GM03348 (cell line): ENCODE measurements at places on chromosomes 3 and 15.

- DNase-seq: no peak
Measured at GRCh38 chr3:195046441-195046840, 224.5 kb downstream of the XXYLT1 start.

DNA sequence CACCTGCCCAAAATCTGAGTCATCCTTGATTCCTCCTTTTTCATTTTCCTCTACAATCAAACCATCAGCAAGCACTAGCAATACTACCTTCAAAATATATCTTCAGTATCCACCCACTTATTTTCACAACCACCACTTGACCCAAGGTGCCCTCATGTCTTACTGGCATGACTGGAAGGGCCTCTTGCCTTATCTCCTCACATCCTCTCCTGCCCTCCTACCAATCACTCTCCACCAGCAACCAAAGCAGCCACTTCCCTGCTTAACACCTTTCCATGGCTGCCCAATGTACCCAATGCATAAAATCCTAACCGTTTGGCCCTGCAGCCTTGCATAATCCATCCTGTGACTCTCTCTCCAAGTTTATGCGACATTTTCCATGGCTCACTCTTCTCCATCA is 76.0 kb downstream of the MTHFS start:
- DNase-seq: no peak

GRCh38 chr15:26844901-26845300 is 22.0 kb upstream of the GABRA5 start:
- no peak for DNase-seq

- DNase-seq: no peak
Measured at GRCh38 chr3:13292375-13292774, 127.7 kb downstream of the NUP210 start.
